GM23338 (cell line): ENCODE measurements at places on chromosomes 1 and 21. TPM values are rescaled to one million over a fixed set of nuclear protein-coding genes. Genes with fewer than 3 reads are reported as not detected.

DNA sequence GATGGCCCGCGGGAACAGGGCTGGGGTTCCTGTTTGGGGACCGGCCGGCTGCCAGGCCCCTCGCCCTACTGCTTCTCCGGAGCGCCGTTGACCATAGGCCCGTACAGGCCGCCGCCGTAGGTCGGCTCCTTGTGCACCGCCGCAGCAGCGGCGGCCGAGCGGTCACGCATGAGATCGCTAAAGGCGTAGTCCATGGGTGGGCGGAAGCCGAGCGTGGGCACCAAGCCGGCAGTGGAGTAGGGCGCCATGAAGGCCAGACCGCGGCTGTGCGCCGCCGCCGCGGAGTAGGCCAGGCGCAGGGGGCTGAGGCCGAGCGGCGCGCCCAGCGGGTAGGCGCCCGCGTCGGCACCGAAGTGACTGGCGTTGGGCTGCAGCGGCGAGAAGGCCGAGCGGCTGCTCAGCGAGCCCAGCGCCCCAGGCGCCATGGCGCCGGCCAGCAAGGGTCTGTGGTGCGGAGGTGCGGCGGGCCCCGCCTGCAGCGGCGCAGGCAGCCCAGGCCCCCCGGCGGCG lies 4.6 kb downstream of the DMRTA2 start:
- no peak overlapping the region for H3K27ac ChIP-seq
- DNase-seq, result peak; percentile 67
- peak overlapping the region; percentile 52 for H3K4me3 ChIP-seq
- H3K36me3 ChIP-seq, result no peaks in the 10 kb centered on the region
- peaks cover 100% of the 10 kb centered on the region for H3K27me3 ChIP-seq

RPS6KC1 gene
- total RNA-seq, result 21.1 and 24.9 TPM in 2 replicates

DNA sequence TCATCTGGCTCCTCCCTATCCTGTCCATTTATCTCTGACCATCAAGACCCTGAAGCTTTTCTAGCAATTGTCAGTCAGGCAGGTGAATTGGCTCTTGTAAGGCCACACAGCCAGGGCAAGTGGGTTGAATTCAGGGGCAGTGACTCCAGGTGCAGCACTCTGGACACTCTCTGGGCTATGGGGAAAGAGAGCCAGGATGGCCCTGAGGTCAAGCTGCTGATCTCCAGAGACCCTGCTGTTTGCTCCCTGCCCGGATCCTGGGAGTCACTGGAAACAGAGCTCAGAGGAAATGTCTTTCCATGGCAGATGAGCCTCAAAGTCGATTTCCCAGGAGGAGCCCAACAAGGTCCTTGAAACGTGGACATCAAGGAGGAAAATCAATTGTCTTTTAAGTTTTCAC lies 184.4 kb downstream of the C1orf94 start:
- no peaks in the 10 kb centered on the region for H3K4me1 ChIP-seq
- no peak overlapping the region for H3K4me3 ChIP-seq
- no peak for DNase-seq
- no peaks in the 10 kb centered on the region for H3K27me3 ChIP-seq
- H3K36me3 ChIP-seq, result no peaks in the 10 kb centered on the region

GRCh38 chr1:48200166-48200900 lies 22.2 kb upstream of the SLC5A9 start:
- H3K27me3 ChIP-seq, result no peaks in the 10 kb centered on the region
- H3K4me3 ChIP-seq, result no peak overlapping the region
- H3K27ac ChIP-seq, result no peak overlapping the region
- no peak for DNase-seq
- no peaks in the 10 kb centered on the region for H3K4me1 ChIP-seq
- no peaks in the 10 kb centered on the region for H3K36me3 ChIP-seq

- no peaks in the 10 kb centered on the region for H3K36me3 ChIP-seq
- DNase-seq, result no peak
- H3K4me3 ChIP-seq, result no peak overlapping the region
- H3K27me3 ChIP-seq, result no peaks in the 10 kb centered on the region
Observed at GRCh38 chr1:159988006-159988405, 34.0 kb upstream of the SLAMF9 start.

DNA sequence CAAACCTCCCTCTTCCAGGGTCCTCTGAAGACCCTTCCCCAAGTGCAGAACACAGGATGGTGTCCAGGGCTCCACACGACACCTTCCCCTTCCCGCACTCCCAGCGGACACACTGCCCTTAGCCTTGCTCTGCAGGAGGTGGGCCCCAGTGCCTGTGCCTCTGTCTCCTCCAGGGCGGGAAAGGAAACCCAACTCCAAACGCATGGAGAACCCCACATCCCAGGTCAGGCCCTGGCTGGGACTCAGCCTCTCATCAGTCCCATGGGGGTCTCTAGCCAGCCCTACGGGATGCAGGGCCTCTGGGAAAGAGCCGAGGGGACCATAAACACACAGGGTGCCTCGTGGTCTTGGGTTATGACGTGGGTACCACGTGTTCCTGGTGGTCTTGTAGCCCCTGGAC lies 5.6 kb upstream of the SMYD3 start:
- no peak for DNase-seq
- H3K36me3 ChIP-seq, result no peaks in the 10 kb centered on the region
- no peak overlapping the region for H3K27ac ChIP-seq
- H3K27me3 ChIP-seq, result no peaks in the 10 kb centered on the region
- no peak overlapping the region for H3K4me3 ChIP-seq
- H3K4me1 ChIP-seq, result no peaks in the 10 kb centered on the region

C1orf87 gene
- total RNA-seq, result 0.07 TPM in 1 of 2 replicates, not detected in the other

DNA sequence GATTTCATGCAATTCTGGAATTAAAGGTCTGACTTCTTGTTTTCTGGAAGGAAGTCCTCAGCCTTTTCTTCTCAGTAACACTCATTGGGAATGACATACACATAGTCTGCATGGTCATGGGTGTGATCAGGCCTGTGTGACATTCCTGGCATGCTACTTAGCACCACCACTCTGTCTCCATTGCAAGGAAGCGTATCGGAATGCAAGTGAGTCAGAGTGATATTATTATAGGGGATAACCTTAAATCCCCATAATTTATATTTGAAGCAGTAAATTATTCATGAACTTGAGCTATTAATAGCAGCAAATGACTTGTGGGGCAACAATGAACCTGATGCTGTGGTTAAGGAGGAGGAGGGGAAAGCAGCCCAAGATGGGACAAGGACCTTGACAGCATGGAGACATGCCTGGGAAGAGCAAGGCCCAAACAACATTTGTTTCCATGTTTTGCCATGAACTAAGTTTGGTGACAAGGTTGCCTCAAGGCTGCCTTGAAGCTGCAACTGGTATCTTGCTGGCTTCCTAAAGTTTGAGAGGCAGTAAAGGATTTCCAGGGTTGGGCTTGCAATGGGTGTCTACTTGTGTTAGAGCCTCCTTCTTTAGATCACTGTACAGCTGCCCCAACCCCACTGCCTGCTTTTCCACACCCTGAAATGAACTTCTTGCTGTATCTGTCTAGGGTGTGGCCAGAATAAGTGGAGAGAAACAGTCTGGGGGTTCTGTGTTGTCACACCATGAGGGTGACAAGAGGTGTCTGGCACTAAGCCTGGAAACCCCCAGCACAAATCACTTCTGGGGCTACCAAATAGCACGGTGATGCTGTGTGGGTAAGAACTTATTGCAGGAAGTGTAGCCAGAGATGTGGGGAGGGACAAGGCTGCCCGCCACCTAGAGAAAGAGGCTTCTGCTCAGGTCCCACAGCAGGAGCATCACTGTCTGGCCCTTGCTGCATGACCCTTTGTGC lies 4.6 kb downstream of the MAB21L3 start:
- DNase-seq, result no peak
- no peaks in the 10 kb centered on the region for H3K36me3 ChIP-seq
- H3K27ac ChIP-seq, result no peak overlapping the region
- H3K4me1 ChIP-seq, result no peaks in the 10 kb centered on the region
- no peaks in the 10 kb centered on the region for H3K27me3 ChIP-seq
- H3K4me3 ChIP-seq, result no peak overlapping the region

DNA sequence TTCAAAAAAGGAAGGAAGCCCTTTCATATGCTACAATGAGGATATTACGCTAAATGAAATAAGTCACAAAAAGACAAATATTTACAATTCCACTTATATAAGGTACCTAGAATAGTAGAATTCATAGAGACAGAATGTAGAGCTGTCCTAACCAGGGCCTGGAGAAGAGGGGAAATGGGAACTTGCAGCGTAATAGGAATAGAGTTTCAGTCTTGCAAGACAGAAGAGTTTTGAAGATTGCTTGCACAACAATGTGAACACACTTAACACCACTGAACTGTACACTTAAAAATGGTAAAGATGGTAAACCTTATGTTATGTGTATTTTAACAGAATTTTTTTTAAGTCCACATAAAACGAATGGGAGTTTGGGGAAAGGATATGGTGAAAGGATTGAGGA lies 2.9 kb downstream of the CD1B start:
- H3K27ac ChIP-seq, result no peak overlapping the region
- no peaks in the 10 kb centered on the region for H3K36me3 ChIP-seq
- DNase-seq, result no peak
- no peaks in the 10 kb centered on the region for H3K4me1 ChIP-seq
- H3K4me3 ChIP-seq, result no peak overlapping the region
